NCI-H1930 (cell line): ENCODE measurements at places on chromosomes 4 and X.
A peak's percentile ranks its signal among the peaks of the same experiment; 100 is the strongest.

GRCh38 chr4:183314806-183315205, 5.3 kb downstream of the CLDN22 start:
- no peak for DNase-seq

GRCh38 chr4:107736924-107737448, 17.0 kb upstream of the PAPSS1 start:
- DNase-seq: peak; percentile 31

- no peak for DNase-seq
These were observed 36.1 kb upstream of the HMX1 start for GRCh38 chr4:8907596-8908205.

DNA sequence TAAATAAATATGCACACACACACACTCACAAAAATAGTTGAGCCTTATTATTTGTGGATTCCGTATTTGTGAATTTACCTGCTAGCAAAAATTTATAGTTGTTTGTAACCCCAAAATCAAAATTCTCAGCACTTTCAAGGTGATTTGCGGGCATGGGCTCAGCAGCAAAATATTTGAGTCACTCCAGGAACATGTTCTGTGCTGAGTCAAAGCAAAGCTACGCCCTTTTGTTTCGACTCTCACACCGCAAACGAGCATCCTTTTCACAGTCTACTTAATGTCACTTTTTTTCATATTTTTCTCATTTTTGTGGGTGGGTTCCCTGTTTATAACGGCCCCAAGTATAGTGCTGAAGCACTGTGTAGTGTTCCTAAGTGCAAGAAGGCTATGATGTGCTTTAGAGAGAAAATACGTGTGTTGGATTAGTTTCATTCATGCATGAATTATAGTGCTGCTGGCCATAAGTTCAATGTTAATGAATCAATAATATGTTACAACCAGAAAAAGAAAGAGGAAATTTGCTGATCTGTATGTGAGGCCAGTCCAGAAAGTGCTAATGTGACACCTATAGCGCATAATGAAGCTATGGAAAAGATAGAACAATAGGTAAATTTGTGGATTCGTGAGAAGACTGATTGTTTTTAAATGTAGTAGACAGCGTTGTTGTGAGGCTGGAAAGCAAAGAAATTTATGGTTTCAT, 723.2 kb upstream of the AGA start:
- no peak for DNase-seq

- DNase-seq: no peak
These were observed 5.1 kb upstream of the OCRL start for GRCh38 chrX:129534816-129535578.

GRCh38 chrX:139826065-139827044, 106.5 kb downstream of the ATP11C start:
- DNase-seq: no peak
